ENCODE measurements at places on chromosomes 13 and 19.

GRCh38 chr19:44202974-44203373 is 9.4 kb upstream of the ZNF227 start:
- no peak for DNase-seq

DNA sequence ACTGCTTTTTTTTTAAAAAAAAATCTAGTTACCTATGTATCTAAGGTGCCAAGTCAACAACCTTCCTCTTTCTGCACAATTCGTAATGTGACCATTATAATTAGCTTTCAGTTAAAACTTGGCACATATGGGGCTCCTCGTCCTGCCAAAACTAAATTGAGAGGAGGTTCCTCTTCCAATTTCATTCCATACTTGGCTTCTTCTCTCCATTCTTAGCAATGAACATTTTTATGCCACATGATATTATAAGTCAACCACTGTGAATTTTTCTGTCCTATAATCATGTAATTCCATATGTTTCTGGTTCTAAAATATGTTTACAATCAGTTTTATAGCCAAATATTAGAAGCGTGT is 177.0 kb downstream of the DCLK1 start:
- DNase-seq: no peak

DNA sequence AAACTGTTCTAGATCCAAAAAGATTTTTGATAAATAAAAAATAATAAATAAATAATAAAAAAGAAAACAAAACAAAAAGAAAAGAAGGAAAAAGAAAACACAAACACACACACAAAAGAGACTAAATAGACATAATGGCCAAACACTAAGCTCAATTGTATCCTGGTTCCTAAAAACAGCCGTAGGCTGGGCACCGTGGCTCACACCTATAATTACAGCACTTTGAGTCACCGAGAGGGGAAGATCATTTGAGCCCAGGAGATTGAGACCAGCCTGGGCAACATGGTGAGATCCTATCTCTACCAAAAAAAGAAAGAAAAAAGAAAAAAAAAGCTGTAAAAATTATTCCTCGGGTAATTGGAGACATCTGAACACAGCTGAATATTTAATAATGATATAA is 8.9 kb downstream of the ETHE1 start:
- no peak for DNase-seq

- DNase-seq: no peak
These were observed 222.4 kb downstream of the NBEA start for GRCh38 chr13:35164324-35164932.

GRCh38 chr13:51252954-51253532 is 30.8 kb downstream of the FAM124A start:
- no peak for DNase-seq

DNA sequence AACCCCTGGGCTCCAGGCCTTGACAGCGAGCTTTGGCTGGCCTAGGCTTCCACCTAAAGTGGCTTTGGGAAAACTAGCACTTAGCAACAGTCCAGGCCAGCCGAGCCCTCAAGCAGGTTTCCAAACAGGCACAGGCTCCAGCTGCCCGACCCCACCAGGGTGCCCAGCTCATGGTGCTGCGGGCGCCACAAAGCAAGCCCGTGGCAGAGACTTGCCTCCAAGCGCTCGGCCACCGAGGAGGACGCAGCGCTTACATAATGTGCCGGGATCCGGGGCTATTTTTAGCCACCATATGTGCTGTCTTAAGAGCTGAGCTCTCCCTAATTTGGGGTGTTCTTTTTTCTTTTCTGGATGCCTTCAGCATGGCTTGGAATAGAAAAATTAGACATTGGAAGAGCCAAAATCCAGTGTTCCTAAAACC is 56.1 kb upstream of the F7 start:
- DNase-seq: no peak
